Upper lobe of left lung (tissue), 6 donors: ENCODE measurements at places on chromosomes 2 and 18.

DNA sequence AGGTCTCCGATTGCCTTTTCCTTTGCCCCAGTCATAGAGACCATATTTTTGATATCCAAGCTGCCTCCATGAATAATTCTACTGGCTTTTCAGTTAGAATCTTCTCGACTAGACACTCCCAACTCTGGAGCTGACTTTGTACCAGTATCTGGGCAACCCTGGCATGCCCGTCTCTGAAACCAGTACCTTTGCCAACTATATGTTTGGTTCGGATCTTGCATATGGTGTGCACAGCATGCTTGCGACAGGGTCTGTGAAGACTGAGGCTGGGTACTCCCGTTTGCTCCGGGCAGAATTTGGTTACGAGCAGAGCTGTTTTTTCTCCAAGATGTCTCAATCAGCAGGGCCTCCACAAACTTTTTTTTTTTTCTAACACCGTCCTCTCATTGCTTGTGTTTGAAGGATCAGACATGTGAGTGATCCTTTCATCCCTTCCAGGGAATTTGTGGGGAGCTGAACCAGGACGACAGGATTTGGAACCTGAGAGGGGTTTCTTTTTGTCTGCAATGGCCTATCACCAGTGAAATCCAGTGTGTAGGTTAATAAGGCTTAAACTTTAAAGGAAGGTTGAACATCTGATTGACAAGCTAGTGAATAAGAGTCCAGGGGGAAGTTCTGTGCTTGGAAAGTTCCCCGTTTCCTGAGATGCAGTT, 322.3 kb downstream of the MYCN start:
- no peak overlapping the region for H3K4me3 ChIP-seq
- DNase-seq: no peak
- no peak overlapping the region for H3K27ac ChIP-seq
- no peaks in the 10 kb centered on the region for H3K4me1 ChIP-seq
- H3K27me3 ChIP-seq: no peaks in the 10 kb centered on the region

GRCh38 chr18:14907420-14907819, 159.4 kb downstream of the ANKRD30B start:
- no peaks in the 10 kb centered on the region for H3K27me3 ChIP-seq
- DNase-seq: no peak
- H3K27ac ChIP-seq: no peak overlapping the region
- H3K4me3 ChIP-seq: no peak overlapping the region
- H3K4me1 ChIP-seq: no peaks in the 10 kb centered on the region
- no peaks in the 10 kb centered on the region for H3K36me3 ChIP-seq

- peaks cover 51% of the 10 kb centered on the region for H3K4me1 ChIP-seq
- H3K27me3 ChIP-seq: peaks cover 97% of the 10 kb centered on the region
- no peak for DNase-seq
- H3K36me3 ChIP-seq: no peaks in the 10 kb centered on the region
- H3K4me3 ChIP-seq: peak overlapping the region; percentile 4
Observed at GRCh38 chr2:174339561-174340399, 5.0 kb downstream of the SP9 start.

DNA sequence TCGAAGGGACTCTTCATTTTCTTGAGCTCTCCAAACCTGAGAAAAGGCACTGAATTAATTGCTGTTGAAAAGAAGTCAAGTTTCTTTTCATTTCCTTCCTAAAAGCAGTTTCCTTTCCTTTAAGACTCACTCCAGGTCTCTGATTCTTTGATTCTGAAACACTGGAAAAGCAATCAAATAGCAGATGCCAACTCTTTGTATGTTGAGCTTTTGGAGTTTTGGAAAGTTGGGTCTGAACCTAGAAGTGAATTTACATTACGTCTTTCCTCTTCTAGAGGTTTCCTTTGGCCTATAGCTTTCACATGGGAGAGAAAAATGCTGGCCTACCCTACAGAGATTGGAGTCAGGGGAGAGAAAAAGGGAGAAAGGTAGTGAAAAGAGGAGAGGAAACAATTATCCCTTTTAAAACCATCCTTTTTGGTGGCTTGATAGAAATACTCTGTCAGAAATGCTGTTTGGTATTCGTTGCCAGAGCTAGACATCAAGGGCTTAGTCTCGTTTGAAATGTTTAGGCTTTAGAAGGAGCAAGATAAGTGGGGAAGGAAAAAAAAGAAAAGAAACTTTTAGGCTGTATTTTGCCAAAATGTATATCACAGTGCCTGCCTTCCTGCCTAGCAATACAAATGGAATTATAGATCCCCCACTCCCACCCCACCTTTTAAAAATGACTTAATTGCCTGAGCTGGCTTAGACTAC, 187.7 kb downstream of the PRPF40A start:
- no peaks in the 10 kb centered on the region for H3K36me3 ChIP-seq
- H3K27ac ChIP-seq: no peak overlapping the region
- H3K4me1 ChIP-seq: peaks cover 12% of the 10 kb centered on the region
- H3K4me3 ChIP-seq: no peak overlapping the region
- H3K27me3 ChIP-seq: no peaks in the 10 kb centered on the region

DNA sequence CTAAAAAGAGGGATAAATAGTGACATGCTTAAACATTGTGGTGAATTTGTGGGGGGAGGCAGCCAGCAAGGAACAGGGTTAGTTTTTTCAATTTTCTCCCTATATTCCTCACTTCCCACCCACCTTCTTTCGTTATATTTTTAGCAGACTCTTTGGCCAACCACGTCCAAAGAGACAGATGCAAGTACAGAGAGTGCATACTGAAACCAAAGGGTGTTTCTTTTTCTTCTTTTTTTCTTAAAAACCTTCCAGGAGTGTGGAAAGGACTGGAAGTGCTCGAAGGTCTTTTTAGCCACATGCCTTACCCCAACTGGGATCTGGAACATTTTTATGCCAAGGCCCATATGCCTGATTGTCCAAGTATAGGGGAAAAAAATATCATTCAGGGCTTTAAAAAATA, 59.0 kb downstream of the TNP1 start:
- DNase-seq: no peak
- no peak overlapping the region for H3K27ac ChIP-seq
- H3K4me1 ChIP-seq: peaks cover 11% of the 10 kb centered on the region

GRCh38 chr2:177334940-177335543, 57.5 kb upstream of the AGPS start:
- no peaks in the 10 kb centered on the region for H3K4me1 ChIP-seq
- no peak overlapping the region for H3K4me3 ChIP-seq
- H3K27ac ChIP-seq: no peak overlapping the region
- H3K36me3 ChIP-seq: no peaks in the 10 kb centered on the region
- no peaks in the 10 kb centered on the region for H3K27me3 ChIP-seq

GRCh38 chr18:37567061-37567993, 1.7 kb upstream of the CELF4 start:
- no peak for DNase-seq
- peaks cover 25% of the 10 kb centered on the region for H3K4me1 ChIP-seq
- no peaks in the 10 kb centered on the region for H3K36me3 ChIP-seq
- no peak overlapping the region for H3K27ac ChIP-seq
- peaks cover 32% of the 10 kb centered on the region for H3K27me3 ChIP-seq

DNA sequence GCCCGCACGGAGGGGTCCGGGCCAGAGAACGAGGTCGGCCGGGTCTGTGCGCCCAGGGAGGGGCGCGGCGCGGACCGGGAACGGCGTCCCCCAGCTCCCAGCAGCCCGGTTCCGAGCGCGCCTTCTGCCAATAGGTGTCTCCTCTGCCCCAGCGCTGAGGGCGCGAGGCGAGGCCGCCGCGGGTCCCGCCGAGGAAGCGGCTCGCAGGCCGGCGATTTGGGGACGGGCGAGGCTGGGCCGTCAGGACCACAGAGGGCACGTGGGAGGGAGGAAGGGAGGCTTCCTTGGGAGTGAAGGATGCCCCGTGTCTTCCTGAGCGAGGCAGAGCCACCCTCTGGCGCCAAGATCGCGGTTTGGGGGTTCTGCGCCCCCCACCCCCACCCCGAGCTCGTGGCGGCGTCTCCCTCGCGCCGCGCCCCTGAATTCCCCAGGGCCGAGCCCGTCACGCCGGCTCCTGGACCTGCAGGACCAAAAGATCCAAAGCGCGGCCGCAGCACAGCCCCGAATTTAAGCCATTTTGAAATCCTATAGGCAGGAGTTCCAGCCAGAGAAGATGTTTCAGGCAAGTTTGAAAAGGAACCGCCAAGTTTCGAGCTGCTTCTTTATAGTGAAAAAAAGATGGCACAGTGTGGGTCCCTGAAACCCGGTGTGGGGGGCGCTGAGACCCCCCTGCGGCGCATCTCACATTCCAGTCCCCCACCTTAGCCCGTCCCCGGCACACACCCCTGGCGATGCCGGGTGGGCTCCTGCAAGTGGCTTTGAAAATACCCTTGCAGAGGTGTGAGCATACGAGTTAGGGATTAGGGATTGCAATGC, 909 bp downstream of the NFATC1 start:
- peaks cover 40% of the 10 kb centered on the region for H3K4me1 ChIP-seq
- no peaks in the 10 kb centered on the region for H3K36me3 ChIP-seq
- peak overlapping the region; percentile 77 for H3K27ac ChIP-seq
- H3K27me3 ChIP-seq: peaks cover 9% of the 10 kb centered on the region
- peak overlapping the region; percentile 68 for H3K4me3 ChIP-seq

DNA sequence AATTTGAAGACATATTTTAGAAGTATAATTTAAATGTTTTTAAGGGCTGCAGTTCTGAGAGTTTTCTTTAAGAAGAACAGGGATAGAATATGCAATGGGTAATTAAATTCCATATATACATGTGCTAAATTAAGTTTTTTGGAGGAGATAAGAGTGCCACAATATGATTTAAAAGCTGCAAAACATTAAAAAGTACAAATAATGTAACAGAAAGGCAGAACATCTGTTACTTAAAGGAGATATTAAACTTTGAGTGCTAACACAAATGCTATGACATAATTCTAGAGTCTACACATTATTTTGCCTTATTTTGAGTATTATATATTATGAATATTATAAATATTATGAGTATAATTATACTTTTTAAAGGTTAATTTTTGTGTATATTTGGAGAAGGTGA, 102.4 kb downstream of the PARD3B start:
- H3K4me3 ChIP-seq: no peak overlapping the region
- no peak overlapping the region for H3K27ac ChIP-seq
- H3K36me3 ChIP-seq: no peaks in the 10 kb centered on the region
- no peaks in the 10 kb centered on the region for H3K27me3 ChIP-seq
- no peak for DNase-seq

- H3K4me1 ChIP-seq: no peaks in the 10 kb centered on the region
- no peak for DNase-seq
- H3K27ac ChIP-seq: no peak overlapping the region
- H3K36me3 ChIP-seq: no peaks in the 10 kb centered on the region
Observed at GRCh38 chr2:47727956-47728355, 55.0 kb upstream of the MSH6 start.

DNA sequence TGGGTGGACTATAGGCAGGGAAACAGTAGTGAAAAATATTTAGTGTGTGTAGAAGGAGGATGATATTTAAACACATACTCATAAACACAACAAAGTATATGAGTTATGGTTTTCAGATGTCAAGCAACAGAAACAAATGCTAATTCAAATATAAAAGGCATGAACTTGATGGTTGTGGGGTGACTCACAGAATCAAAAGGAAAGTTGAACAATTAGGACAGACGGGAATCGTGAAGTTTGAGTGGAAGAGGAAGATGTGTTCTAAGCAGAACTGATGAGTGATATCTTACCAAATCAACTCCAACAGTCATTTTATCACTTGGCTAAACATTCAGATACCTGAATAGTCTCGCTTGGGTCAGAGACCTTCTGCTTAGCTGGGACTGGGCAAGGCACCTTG, 53.6 kb upstream of the ITGA6 start:
- no peaks in the 10 kb centered on the region for H3K27me3 ChIP-seq
- H3K4me3 ChIP-seq: no peak overlapping the region
- no peaks in the 10 kb centered on the region for H3K36me3 ChIP-seq
- no peak for DNase-seq
- peaks cover 8% of the 10 kb centered on the region for H3K4me1 ChIP-seq

GRCh38 chr18:75745147-75745546, 317.6 kb upstream of the SMIM21 start:
- H3K27ac ChIP-seq: no peak overlapping the region
- H3K27me3 ChIP-seq: no peaks in the 10 kb centered on the region
- DNase-seq: no peak
- no peaks in the 10 kb centered on the region for H3K4me1 ChIP-seq
- no peaks in the 10 kb centered on the region for H3K36me3 ChIP-seq
- H3K4me3 ChIP-seq: no peak overlapping the region

GRCh38 chr2:100041946-100042345, 100.4 kb downstream of the AFF3 start:
- peaks cover 11% of the 10 kb centered on the region for H3K4me1 ChIP-seq
- no peaks in the 10 kb centered on the region for H3K27me3 ChIP-seq
- H3K4me3 ChIP-seq: no peak overlapping the region
- peak; percentile 32 for DNase-seq
- no peak overlapping the region for H3K27ac ChIP-seq

DNA sequence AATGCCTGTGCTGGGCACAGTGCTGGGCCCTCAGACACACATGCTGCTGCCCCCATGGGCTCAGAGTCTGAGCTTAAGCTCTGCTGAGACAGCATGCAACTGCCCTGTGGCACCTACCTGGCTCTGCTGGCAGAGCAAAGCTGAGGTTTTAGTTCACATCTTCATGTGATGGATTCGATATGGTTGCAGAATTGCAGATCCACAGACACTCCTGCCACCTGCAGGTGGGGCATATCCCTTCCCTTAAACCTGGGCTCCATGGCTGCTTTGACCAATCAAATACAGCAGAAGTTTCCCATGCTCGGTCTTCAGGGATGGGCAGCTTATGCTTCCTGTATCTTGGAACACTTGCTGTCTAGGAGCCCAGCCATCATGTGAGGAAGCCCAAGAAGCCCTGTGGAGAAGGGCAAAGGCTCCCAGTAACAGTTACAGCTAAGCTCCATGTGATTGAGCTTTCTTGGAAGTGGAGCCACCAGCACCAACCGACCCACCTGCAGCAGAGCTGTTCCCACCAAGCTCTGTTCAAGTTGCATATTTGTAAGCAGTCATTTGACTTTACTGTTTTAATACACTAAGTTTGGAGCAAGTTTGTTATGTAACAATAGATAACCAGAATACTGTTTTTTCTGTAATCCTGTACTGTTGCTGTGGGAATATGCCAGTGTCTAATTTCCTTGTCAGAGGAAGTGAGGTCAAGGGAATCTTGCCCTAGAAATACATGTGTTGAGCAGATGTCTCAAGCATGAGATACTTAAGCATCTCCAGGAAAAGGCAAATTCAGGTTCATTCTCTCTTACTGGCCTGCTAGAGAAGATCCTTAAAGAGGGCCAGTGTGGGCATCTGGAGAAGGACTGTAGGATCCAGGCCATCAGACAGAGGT, 79.3 kb downstream of the SH3RF3 start:
- H3K4me1 ChIP-seq: peaks cover 5% of the 10 kb centered on the region
- no peak overlapping the region for H3K27ac ChIP-seq
- H3K4me3 ChIP-seq: no peak overlapping the region
- H3K36me3 ChIP-seq: no peaks in the 10 kb centered on the region
- H3K27me3 ChIP-seq: no peaks in the 10 kb centered on the region

DNA sequence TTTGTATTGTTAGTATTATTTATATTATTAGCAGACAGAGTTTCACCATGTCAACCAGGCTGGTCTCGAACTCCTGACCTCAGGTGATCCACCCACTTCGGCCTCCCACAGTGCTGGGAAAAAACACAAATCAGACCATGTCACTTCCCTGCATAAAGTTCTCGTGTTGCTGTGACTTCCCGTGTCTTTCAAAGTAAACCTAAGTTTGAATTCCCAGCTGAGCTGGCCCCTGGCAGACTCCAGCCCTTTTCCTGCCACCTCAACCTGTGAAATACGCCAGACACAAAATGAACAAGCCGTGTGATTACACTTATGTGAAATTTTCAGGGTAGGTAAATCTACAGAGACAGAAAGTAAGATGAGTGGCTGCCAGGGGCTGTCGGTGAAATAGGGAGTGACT, 7.9 kb downstream of the BOK start:
- H3K4me1 ChIP-seq: peaks cover 8% of the 10 kb centered on the region
- no peaks in the 10 kb centered on the region for H3K27me3 ChIP-seq
- H3K27ac ChIP-seq: no peak overlapping the region
- DNase-seq: no peak
